NCI-H1417 (cell line): ENCODE measurements at places on chromosomes 7 and 10.

- DNase-seq, result no peak
Measured at GRCh38 chr10:73889014-73889413, 14.7 kb upstream of the CAMK2G start.

GRCh38 chr10:62689712-62690111 lies 114.8 kb upstream of the ADO start:
- no peak for DNase-seq

- DNase-seq, result peak; percentile 41
Measured at GRCh38 chr10:89534826-89535166, 598 bp downstream of the SLC16A12 start.

DNA sequence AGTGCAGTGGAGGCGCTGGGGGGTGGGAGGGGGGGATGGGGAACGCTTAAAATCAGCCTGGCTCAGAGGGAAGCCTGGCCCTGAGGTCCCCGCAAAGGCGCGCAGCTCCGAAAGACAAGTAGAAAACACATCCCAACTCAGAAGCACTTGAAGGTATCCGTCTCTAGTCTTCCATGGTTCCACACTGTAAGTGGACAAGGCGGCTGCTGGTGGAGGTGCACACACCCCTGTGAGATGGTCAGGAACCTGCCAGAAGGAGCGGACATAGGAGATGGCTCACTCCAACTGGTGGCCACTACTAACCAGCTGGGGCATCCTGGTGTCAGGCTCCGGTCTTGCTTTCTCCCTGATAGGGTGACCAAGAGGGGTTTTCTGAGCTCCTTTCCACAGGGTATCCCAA lies 41.7 kb downstream of the CTBP2 start:
- DNase-seq, result no peak

- no peak for DNase-seq
Measured at GRCh38 chr10:73537288-73537687, 41.5 kb upstream of the PPP3CB start.

- no peak for DNase-seq
Measured at GRCh38 chr7:710161-710560, 16.3 kb upstream of the DNAAF5 start.

DNA sequence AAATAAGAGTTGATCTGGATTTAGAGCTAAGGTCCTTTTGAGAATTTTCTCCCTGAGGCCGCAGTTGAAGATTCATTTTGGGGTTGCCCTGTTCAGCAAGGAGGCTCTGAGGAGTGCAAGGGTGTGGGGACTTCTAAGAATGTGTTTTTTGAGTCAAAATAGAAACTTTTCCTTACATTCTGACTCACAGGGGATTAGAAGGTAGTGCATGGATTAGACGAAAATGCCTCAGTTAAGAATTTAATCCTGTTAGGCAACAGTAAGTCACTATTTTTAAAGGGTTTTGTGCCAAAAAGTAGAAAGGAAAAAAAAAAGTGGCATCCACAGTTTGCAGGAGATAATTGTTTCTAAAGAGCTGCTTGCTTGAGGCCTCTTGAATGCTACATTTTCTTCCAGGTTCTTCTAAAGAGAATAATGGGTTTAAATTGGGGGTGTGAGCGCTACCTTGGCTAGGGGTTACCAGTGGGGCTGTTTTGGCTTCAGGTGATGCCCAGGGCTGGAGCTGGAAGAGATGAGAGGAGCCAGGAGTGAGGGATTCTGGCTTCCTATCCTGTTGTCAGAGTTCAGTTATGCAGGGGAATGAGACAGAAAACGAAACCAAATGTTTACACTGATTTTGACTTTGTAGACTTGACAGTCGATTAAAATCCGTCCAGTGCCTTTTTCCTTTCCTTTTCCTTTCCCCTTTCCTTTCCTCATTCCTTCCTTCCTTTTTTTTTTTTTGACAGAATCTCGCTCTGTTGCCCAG lies 52.9 kb downstream of the BAMBI start:
- DNase-seq, result no peak

DNA sequence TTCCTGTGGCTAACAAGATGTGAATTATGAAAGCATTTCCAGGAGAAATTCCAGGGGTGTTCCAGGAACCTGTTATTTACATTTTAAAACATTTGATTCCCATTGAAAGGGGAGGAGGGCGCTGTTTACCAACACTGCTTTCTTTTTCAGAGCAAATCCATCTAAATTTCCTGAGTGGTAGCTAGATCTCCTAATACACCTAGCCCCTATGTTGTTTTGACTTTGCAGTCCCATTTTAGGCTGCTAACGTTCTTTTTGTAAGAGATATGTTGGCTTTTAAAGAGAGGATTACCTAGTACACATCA lies 130.8 kb downstream of the TCF7L2 start:
- no peak for DNase-seq

DNA sequence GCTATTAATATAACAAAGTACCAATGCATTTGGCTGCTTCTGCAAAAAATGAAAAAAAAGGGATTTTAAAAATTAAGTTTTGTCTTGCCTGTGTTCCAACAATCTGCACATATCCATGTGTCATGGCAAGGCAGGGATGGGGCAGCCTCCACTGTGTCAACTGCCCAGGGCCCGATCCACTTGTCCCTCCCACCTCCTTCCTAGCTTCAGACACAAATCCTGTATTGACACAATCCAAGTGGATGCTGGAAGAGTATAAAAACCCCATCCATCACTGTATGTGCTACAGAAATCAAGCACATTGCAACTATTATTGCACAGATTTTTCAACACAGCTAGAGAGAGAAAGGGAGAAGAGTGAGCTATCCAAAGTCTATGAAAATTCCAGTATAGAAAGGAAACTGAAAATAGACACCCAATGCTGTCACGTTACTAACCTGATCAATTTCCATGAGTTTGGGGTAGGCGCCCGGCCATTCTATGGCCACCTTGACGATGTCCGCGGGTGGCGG lies 106.4 kb downstream of the ELMO1 start:
- DNase-seq, result no peak

DNA sequence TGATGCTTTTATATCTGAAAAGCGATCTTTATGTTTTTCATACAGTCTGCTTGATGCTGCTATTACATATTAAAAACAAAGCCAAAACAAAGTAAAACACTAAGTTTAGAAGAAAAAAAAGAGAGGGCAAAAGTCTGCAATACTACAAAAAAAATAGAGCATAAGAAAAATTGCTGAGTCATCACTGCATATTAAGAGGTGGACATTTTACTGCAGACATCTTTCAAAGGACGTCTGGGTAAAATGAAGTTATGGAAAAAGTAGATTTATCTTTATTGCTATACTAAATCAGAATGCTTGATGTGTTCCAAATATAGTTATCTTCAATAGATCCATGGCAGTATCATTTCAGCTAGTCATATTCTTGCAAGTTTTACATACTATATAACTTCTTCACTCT lies 172.0 kb downstream of the MAGI2 start:
- DNase-seq, result no peak

GRCh38 chr7:22884911-22885788 lies 62.5 kb upstream of the TOMM7 start:
- no peak for DNase-seq

DNA sequence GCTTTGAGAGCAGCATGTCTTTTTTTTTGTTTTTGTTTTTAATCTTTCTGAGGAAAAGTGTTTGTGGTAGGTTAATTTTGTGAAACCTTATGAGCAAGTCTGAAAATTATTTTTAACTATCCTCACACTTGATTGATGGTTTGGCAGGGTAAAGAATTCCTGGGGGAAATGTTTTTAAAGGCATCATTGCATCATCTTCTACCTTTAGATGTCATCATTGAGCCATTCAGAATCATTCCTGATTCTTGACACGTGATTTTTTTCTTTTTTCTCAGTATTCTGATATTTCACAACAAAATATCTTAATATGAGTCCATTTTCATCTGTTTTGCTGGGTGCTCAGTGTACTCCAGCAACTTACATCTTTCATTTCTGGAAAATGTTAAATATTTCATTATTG lies 28.3 kb downstream of the PALS2 start:
- no peak for DNase-seq

DNA sequence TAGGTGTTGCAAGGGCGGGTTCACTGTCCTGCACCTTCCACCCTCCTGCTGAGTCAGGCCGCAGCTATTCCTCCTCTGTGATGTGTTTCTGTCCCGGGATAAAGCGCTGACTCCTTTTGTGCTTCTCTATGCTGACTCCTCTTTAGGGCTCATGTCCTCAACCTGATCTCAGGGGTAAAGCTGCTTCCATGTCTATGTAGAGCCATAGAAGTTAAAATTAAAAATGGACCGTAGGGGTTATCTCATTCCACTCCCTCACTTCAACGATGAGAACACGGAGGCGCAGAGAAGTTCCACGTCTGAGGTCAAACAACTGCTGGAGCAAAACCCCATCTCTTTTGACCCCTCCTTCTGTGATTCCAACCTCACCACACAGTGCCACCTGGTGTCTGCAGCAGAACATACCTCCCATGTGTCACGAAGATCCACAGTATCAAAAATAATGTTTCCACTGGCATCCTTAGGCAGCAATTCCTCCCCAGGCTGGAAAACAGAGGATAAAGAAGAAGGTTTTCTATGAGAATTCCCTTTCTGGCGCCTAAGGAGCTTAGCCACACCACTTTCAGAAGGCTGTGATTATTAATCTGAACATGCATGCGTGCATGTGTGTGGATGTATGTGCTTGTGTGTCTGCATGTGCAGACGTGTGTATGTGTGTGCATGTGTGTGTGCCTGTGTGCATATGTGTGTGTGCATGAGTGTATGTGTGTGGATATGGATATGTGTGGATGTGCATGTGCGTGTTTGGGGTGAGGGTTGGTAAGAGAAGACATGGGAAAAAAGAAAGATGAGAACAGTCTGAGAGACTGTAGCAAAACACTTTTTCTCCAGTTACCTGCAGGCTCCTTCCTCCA lies 81.2 kb upstream of the UCN3 start:
- DNase-seq, result peak; percentile 62

DNA sequence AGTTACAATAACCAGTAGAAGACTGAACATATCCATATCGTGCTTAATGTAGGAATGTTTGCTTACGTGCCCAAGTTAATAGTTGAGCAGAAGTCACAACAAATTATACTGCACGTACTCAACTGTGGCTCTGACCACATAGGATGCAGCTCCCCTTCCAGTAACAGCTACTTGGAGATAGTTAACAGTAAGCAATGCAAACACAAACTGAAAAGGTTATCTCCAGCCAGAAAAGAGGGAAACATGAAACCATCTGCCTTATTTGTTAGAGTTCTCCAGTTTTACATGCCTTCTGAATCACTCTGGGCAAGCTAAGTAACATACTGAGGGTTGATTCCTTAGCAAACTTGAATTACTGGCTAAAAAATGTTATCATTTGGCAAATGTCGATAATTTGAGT lies 9.8 kb downstream of the DHX32 start:
- no peak for DNase-seq
